ENCODE measurements at places on chromosomes 13 and 19.

GRCh38 chr13:36665630-36666029 is 8.2 kb upstream of the SERTM1 start:
- H3K4me3 ChIP-seq, result no peak overlapping the region
- DNase-seq, result no peak
- H3K4me1 ChIP-seq, result no peaks in the 10 kb centered on the region
- peaks cover 10% of the 10 kb centered on the region for H3K27me3 ChIP-seq
- no peak overlapping the region for H3K27ac ChIP-seq
- no peaks in the 10 kb centered on the region for H3K36me3 ChIP-seq

GRCh38 chr13:99657848-99658260 is 156.6 kb downstream of the TM9SF2 start:
- peak; percentile 17 for DNase-seq
- H3K4me1 ChIP-seq, result peaks cover 33% of the 10 kb centered on the region
- peak overlapping the region; percentile 90 for H3K27ac ChIP-seq
- H3K27me3 ChIP-seq, result no peaks in the 10 kb centered on the region
- H3K4me3 ChIP-seq, result peak overlapping the region; percentile 87

DNA sequence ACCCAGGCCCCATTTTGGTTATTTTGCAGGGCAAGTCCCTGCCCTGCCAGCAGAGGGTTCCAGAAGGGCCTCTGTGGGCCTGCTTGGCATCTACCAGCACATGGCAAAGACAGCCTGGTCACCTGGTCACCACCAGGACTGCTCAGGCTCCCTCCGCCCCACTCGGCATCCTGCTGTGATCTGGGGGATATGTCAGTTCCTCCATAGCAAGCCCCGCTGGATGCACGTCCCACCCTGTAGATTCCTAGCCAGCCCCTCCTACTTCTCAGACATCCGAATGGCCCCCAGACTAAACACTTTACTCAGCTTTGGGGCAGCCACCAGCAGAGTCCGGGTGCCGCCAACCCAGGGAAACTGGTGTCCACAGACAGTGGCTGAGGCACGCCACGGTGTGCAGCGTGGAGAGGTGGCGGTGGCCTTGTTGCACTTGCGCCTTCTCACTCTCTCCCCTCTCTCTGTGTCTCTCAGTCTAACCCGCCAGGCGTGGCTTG is 31.8 kb upstream of the USE1 start:
- peak overlapping the region; percentile 88 for H3K4me3 ChIP-seq
- no peaks in the 10 kb centered on the region for H3K27me3 ChIP-seq
- no peak for DNase-seq
- peak overlapping the region; percentile 91 for H3K27ac ChIP-seq

DNA sequence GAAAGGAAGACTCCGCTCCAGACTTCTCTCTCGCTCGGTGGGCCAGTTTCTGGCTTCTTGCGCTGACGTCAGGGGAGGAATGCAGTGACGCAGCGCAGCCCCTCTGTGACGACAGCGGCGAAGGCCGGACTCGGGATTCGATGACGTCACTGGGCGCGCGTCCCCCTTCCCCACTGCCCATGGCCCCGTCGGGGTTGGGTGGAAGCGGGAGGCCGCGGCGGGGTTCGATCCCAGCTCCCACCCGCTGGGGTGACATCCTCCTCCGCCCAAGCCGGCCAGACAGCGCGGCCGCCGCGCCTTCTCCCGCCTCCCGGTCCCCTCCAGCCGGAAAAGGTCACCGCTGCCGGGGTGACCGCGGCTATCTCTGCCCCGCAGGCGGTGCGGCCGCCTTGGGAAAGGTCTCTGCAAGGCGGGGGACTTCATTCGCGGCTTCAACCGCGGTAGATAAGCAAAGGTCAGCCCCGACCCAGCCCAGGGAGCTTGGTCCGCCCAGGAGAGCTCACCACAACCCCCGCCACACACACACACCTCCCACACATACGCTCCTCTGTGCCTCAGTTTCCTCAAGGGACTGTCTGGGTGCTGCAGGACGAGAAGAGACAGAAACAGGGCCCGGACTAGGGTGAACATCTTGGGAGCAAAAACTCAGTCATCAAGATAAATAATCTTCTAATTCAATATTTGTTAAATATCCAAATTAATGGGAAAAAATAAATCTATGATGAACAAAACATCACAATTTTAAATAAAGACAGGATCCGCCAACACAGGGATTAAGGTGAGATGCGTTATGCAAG is 844 bp upstream of the RFX1 start:
- H3K4me3 ChIP-seq, result peak overlapping the region; percentile 93
- peak overlapping the region; percentile 99 for H3K27ac ChIP-seq
- no peaks in the 10 kb centered on the region for H3K36me3 ChIP-seq
- no peak for DNase-seq

- H3K4me3 ChIP-seq, result no peak overlapping the region
- no peaks in the 10 kb centered on the region for H3K4me1 ChIP-seq
- H3K27me3 ChIP-seq, result peaks cover 36% of the 10 kb centered on the region
- no peak for DNase-seq
- H3K27ac ChIP-seq, result no peak overlapping the region
Measured at GRCh38 chr13:26508885-26509284, 48.6 kb upstream of the WASF3 start.

GRCh38 chr13:80166352-80166751 is 174.6 kb downstream of the SPRY2 start:
- no peak for DNase-seq
- no peak overlapping the region for H3K4me3 ChIP-seq
- no peaks in the 10 kb centered on the region for H3K36me3 ChIP-seq
- H3K4me1 ChIP-seq, result no peaks in the 10 kb centered on the region
- H3K27me3 ChIP-seq, result no peaks in the 10 kb centered on the region

- H3K27me3 ChIP-seq, result no peaks in the 10 kb centered on the region
- H3K36me3 ChIP-seq, result no peaks in the 10 kb centered on the region
- peak overlapping the region; percentile 58 for H3K4me3 ChIP-seq
- peak overlapping the region; percentile 99 for H3K27ac ChIP-seq
- DNase-seq, result peak; percentile 74
Measured at GRCh38 chr19:18091217-18091608, 4.5 kb upstream of the IL12RB1 start.

All from T-helper 17 cell (primary cell).